ENCODE measurements at places on chromosomes 11 and 22.

GRCh38 chr22:46354176-46354992 is 18.9 kb downstream of the TRMU start:
- DNase-seq, result no peak

DNA sequence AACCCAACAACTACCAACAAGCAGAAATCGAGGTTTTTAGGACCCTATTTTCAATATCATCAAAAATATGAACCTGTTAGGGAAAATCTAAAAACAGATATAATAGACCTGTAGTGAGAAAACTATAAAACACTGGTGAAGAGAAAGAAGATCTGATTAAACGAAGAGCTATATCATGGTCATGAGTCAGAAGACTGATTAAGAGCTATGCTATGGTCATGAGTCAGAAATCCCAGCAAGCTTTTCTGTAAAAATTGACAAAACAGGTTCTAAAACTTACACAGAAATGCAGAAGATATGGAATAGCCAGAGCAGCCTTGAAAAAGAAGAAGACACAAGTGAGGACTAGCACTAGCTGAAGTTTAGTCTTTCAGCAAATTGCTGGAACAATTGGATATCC is 345.0 kb downstream of the TBC1D22A start:
- DNase-seq, result no peak

DNA sequence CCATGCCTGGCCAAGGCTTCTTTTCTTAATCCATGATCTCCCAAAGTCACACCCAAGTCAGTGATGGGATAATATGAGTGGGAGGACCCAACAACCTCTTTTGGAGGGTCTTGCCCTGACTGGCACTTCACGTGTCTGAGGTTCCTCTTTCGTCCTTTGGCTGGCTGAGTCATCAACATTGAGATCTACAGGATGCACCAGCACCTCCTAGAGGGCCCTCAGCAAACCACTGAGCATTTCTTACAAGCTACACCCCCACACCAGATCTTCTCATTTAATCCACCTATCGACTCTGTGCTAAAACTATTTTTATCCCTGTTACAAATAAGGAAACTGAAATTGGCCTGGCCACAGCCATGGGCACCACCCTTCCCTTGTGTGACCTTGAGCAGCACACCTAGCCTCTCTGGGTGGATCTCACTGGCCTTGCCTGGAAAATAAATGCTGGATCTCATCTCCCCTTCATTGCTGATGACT is 63.4 kb downstream of the FLI1 start:
- no peak for DNase-seq

DNA sequence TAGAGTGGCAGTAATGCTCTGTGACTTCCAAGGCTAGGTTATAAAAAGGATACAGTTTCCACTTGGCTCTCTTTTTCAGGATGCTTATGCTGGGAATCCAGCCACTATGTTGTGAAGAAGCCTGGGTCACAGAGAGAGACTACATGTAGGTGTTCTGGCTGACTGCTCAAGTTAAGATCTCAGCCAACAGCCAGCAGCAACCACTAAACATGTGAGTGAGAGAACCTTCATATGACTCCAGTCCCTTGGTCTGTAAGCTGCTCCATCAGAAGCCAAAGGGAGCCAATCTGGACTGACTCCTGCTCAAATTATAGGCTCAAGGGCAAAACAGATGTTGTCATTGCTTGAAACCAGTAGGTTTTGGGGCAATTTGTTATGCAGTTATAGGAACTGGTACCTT is 162.7 kb downstream of the MAML2 start:
- no peak for DNase-seq

GRCh38 chr11:23233075-23233474 is 372.8 kb upstream of the CCDC179 start:
- DNase-seq, result no peak

- DNase-seq, result no peak
These were observed 1.6 kb downstream of the C1QTNF6 start for GRCh38 chr22:37186228-37186996.

- DNase-seq, result no peak
These were observed 24.4 kb upstream of the SHISAL1 start for GRCh38 chr22:44336962-44337677.

- DNase-seq, result no peak
These were observed 10.7 kb upstream of the ST14 start for GRCh38 chr11:130148796-130149326.

GRCh38 chr22:27990879-27991278 is 71.8 kb upstream of the PITPNB start:
- DNase-seq, result no peak

DNA sequence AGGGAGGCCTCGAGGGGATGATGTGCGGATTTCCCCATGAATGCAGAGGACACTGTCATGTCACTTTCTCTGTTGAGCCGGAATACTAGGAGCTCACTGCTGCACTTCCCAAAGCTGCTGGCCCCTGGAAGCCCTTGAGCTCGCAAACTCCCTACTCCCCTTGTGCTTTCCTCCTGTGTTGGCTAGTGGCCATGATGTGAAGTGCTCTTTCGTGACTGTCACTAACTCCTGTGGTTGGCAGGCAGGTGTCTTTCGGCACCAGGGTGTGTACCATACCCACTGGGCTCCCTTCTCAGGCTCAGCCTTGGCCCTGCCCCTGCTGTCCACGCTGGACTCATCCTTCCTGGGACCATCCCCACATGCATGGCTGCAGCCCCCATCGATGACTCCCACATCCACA is 86.2 kb downstream of the BTBD10 start:
- DNase-seq, result no peak

DNA sequence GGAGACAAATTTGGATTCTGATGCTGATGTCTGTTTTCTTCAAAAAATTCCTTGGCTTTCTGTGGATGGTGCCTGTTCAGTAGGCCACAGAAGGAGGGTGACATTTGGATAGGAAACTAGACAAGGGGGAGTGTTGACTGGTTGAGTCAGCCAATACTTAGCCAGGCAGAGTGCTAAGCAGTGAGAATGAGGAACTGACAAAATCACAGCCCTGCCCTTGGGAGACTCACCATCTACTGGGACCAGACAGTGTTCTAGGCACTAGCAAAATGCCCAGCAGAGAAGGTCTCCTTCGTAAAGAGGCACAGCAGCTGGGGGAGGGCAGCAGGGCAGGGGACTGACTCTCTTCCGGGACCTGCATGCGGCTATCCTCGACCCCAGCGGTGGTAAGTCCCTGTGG is 190.2 kb downstream of the DSCAML1 start:
- no peak for DNase-seq

GRCh38 chr11:12777208-12777874 is 103.1 kb downstream of the TEAD1 start:
- DNase-seq, result peak; percentile 19

GRCh38 chr22:25485626-25486545 is 78.6 kb upstream of the GRK3 start:
- no peak for DNase-seq

- DNase-seq, result no peak
These were observed 7.8 kb downstream of the KCNA4 start for GRCh38 chr11:30009060-30009459.

DNA sequence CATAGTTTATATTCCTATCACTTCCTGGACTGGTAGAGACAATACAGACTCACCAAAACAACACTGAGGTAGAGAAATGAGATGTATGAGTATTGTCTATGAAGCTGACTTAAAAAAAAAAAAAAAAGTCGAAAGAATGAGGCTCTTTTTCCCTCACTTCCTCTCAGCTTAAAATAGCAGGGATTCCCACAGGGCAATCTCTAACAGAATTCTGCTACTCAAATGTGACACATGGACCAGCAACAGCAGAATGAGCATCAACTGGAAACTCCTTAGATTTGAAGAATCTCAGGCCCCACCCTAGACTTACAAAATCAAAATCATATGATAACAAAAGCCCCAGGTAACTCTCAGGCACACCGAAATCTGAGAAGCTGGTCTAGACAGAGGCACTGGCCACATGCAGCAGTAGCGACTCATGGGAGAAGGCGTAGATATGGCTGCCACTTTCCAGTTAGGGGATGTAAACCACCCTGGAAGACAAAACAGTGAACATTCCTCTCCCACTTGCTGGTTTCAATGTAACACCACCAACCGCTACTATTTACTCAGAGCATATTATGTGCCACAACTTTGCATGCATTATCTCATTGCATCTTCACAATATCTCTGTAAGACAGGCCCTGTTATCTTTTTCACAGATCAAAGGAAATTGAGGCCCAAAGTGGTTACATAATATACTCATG is 128.0 kb downstream of the RBFOX2 start:
- DNase-seq, result no peak

GRCh38 chr11:128687321-128687720 is 6.6 kb upstream of the FLI1 start:
- no peak for DNase-seq

GRCh38 chr11:20227631-20228030 is 67.4 kb upstream of the DBX1 start:
- no peak for DNase-seq

DNA sequence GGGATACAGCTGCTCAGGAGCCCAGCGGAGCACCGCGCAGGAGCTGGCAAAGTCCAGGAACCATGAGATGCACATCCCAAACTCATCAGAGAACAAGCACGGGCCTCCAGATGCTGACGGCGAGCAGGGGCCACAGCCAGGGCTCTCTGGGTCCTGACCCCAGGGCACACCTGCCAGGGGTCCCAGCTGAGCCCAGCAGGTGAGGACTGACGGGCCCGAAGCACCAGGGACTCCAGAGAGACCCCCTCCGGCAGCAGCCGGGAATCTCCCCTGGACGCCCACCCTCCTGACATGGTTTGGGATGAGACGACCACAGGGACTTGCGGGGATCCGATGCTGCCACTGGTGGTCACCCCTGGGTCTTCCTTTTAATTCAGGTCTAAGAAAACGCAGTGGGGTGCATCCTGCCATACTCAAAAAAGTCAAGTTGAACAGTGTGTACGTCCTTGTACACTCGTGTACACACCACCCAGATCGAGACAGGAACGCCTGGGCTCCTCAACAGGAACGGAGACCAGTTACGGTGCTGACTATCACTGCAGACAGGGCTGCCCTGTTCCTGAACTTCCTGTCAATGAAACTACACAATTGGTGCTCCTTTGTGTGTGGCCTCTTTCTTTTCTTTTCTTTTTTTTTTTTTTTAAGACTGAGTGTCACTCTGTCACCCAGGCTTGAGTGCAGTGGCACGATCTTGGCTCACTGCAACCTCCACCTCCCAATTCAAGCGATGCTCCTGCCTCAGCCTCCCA is 21.9 kb downstream of the TTLL8 start:
- DNase-seq, result no peak

DNA sequence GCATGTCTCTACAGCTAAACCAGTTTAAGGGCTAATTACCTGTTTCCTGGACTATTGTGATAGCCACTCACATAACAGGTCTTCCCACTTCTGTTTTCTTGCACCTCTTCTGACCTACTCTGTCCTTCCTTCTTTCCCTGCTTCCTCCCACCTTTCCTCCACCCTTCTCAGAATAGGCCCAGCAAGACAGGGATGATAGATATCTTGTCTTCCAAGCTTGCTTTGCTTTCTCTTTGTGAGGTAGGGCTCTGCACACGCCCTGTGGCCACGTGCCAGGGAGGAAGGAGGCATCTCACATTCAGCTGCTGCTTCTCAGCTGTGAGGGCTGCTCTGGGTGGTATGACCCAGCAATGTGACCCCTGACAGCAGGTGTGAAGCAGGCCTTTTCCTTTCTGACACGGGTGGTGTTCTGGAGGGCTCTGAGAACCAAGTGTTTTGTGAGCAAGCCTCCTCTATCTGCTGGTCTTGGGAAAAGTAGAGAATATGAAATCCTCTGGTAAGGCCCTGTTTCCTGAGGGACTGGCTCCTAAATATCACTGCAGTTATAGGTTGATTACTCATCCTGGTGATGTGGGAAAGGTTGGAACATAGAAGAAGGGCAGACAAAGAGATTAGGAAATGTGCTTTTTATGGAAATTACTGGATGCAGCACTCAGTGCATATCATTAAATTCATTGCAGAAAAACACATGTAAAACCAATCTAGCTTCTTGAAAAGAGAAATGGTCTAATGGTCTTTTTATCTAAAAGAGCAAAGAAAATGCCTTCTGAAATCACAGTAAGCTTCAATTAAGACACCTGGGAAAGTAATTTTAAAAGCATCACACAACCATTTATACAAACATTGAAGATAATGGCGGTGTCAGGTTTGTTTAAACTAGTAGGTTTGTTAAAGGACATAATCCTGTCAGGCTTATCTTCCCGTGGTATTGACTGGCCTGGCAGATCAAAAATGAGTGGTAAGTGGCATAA is 8.5 kb downstream of the AMOTL1 start:
- no peak for DNase-seq

- no peak for DNase-seq
These were observed 29.0 kb upstream of the LDLRAD3 start for GRCh38 chr11:35914816-35915215.

DNA sequence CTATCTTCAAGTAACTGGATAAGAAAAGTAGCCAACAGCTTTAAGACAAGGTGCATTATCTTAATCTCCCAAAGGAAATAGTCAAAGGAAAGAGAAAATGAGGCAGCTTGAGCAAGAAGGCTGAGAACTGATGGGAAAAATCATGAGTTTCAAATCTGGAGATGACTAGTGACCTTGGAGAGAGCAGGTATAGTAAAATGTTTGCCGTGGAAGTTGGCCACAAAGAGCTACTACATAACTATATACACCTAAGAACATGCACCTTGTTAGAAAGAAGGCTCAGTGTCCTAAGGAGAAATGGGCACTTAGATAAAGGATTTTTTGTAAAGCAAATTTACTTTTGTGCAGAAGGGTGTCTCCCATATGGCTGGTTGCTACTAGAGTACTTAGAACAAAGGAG is 80.8 kb upstream of the FSHB start:
- no peak for DNase-seq

- no peak for DNase-seq
These were observed 125.3 kb downstream of the MORC2 start for GRCh38 chr22:30843245-30843644.

DNA sequence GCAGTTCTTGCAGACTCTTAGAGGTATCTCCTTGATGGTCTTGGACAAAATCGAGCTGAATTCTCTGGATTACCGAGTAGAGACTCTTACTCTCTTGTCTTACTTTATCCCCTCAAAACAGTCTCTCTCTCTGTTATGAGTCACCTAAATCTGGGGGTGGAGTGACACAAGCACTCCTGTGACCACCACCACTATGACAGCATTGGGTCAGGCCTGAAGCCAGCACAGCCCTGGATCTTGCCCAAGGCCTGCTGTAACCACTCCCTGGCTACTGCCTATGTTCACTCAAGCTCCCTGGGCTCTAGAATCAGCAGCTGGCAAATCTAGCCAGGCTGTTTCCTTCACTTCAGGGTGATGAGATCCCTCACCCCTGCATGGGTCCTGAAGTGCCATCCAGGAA is 662.5 kb downstream of the LUZP2 start:
- no peak for DNase-seq

- DNase-seq, result no peak
These were observed 115.0 kb upstream of the NARS2 start for GRCh38 chr11:78689585-78690153.

- DNase-seq, result no peak
These were observed 266.1 kb upstream of the PITPNB start for GRCh38 chr22:28185130-28185529.

DNA sequence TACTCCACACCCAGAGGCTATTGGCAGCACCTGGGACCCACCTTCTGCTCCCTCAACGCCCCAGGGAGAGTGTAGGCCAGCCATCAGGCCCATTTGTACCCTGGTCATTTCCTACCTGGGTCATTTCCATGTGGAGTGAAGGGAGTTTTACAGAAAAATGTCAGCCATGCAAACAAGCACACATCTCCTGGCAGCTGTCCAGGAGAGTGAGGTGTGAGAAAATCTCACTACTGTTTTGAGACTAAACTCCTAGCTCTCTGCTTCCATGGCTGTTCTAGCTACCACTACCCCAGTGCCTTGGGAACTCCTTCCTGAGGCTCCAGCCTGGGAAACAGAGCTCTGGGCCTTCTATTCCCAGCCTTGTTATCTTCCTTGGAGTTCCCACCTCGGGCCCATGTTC is 2.8 kb upstream of the TMPRSS13 start:
- DNase-seq, result no peak
